DMS153 (cell line): ENCODE measurements at places on chromosomes 2 and 18.

DNA sequence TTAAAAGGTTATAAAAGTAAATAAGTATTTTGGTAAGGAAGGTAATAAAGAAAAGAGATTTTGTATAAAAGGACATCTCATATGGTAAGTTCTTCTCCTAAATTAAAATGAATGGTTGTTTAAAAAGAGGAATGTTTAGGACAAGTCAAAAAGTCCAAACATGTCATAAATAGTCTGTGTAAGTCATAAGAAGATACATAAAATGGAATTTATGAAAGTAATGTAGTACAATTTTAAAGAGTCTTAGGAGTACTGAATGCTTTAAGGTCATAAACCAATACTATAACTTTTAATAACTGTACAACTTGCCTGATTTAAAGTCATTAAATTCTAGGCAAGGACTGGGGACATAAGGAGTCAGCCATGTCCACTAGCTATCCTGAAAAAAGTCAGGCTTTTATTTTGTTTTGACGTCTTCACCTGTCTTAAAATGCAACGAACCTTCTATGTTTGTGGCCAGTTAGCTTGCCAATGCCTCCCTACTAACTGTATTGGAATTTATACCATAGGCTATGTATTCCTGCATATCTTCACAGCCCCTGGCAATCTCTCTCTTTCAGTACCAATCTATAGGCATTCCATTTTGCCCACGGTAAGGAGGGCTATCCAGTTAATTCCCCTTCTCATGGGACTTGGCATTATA lies 312.3 kb upstream of the LRRTM4 start:
- no peak for DNase-seq

DNA sequence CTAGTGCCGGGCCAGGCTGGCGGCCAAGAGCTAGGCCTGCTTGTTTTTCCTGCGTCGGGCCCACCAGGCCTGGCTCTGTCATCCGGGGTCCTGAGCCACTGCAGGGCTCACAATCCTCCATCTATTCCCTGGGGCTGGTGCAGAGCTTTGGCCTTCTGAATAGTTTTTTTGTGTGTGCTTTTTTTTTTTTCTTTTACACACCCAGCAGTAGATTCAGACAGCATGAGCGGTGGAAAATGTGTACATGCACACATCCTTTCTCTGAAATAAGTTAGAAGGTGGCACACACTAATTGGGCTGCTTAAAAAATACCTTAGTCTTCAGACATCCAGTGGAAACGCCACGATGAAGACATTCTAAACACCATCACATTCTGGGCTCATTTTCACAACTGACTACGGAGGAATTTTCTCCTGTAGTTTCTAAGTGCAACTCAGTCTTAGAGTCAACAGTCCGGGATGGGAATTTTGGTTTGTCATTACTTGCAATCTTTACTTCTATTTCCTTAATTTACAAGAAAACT lies 6.1 kb downstream of the ZFP36L2 start:
- no peak for DNase-seq

GRCh38 chr2:230650585-230651137 lies 62.0 kb upstream of the CAB39 start:
- no peak for DNase-seq

DNA sequence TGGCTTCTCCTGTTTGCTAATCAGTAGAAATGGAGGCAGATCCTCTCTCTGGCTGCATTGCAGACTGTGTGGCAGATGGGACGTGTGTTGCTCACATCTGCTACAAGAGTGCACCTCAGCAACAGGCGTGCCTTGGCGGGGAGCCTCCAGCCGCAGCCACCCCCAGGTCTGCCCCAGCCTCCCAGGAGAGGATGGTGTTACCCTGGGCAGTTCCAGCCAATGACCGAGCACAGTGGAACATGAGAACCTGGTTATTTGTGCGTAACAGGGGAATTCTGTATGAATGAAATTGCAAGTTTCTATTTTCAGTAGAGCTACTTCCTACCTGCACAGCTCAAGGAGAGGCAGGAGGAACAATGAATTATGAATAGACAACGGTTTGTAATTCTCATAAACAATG lies 130.6 kb upstream of the CBLN2 start:
- no peak for DNase-seq

DNA sequence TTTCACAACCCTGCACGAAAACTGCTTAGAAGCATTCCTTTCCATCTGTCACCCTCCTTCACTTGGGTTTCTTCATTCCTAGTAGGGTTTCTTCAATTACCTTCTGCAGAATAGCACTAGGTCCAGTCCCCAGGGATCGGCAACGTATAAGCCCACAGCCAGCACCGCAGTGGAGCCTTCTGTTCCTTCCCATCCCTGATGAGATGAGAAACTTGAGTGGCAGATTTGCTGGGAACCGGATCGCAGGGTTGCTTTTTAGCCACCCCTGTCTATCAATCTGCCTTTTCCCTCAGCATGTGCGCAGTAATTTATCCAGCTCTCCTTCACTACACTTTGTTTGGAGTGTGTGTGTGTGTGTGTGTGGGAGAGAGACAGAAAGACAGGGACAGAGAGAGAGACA lies 94.2 kb downstream of the CD8B2 start:
- no peak for DNase-seq

GRCh38 chr2:62939735-62940491 lies 110.7 kb upstream of the OTX1 start:
- DNase-seq: no peak

DNA sequence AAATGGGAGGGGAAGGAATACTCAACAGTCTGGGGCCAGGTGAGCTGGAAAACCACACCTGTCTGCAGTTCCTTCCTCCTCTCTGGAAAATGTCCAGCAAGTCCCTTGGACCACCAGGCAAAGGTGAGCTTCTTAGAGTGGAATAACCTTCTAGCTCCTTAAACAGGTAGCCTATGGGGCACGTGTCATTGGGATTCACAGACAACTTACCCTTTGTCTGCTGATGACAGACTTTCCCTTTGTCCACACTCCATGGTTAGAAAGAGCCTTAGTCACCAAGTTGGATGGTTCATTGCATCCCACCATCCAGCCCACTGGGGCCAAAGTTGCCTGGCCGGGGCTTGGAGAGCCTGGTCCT lies 98.0 kb upstream of the ITGA6 start:
- DNase-seq: no peak

GRCh38 chr2:19171409-19171808 lies 187.0 kb downstream of the OSR1 start:
- no peak for DNase-seq

DNA sequence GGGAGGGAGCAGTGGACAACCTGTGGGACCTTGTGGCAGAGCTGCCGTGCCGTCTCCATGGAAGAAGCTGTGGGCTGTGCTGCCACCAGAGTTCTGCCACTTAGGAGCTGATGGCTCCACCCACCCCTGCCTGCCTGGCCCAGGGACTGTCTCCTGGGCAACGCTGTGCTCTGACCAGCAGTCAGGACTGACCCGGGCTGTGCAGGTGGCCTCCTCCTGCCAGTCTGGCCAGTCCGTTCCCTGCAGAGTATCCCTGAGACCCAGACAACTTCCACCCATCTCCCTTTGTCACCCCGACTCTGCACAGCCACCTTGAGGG lies 12.8 kb downstream of the ASIC4 start:
- DNase-seq: no peak

- peak; percentile 29 for DNase-seq
These were observed 13.4 kb upstream of the CELF4 start for GRCh38 chr18:37578886-37579513.

DNA sequence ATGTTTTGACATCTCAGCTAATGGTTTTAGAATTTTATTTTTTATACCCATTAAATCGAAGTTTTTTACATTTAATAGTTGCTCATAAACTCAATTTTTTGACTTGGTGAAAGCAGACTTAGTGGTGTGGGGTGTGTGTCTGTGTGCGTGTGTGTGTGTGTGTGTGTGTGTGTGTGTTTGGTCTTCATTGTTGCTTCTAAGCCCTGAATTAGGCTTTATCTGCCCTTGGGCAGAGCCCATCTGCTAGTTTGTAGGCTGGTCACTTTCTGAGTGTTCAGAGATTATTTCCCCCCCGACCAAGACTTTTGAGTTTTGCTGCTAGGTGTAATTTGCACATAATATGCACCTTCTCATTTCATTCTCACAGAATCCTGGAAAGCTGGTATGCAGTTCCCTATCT lies 14.3 kb downstream of the PAX3 start:
- DNase-seq: no peak

DNA sequence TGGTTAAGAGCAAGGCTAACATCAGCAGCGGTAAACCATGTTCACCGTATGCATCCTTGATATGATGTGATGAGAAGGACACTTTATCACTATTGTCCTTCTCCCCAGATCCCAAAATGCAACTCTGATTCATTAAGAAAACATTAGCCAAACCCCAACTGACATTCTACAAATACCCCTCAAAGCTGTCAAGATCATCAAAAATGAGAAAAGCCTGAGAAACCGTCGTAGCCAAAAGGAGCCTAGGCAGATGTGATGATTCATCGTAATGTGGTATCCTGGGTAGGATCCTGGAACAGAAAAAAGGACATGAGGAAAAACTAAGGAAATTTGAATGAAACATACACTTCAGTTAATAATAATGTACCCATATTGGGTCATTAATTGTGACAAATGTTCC lies 67.3 kb upstream of the ST6GAL2 start:
- DNase-seq: no peak

DNA sequence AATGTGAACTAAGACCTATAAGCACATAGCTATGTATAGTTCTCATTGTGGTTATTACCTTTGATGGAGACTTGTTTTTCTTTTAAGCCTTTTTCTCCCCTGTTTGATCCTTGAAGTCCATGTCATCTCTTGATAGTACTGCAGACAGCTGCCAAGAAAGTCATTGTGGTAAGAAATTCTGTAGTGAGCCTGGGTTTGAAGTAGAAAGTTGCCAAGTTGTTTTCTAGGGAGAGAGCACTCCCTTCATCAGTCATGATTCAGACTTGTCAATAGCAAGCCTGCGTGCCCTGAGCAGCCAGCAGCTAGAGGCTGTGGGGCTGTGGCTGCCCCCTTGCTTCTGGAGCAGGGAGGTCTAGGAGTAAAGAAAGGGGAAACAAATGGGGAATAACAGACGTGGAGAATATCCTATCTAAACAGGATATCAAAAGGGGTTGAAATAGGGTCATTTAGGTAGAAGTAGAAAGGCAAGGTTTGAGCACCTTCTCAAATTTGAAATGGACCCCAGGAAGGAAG lies 8.4 kb downstream of the SP5 start:
- DNase-seq: no peak

- DNase-seq: no peak
These were observed 307.1 kb downstream of the OSR1 start for GRCh38 chr2:19051203-19051831.

DNA sequence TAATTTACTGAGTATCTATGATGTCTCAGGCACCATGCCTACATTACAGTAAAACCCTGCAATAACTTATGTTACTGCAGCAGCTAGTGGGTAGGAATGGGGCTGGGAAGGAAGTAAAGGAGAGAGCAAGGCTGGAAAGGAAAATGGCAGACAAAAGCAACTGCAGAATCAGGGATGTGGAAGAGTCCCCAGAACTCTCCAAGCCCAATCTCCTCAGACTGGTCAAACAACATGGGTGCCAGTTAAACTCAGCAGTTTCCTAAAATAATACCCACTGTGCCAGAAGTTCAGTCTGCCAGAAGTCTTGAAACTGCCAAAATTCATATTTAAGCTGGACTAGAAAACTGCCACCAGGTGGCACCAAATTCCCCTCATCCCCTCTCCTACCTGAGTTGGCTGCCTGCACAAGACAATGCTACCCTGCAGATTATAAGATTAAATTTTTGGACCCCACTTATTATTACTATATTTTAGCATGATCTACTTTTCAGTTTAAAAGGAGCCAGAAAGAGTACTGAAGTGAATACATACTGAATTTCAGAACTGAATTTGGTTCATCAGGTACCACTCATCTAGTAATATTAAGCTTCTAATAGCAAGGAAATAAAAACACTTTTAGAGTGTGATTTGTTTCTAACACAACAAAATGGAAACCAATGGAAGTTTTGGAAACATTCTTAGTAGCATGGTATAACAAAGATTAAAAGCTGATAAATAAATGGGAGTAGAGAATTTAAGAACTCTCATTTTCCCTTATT lies 86.8 kb upstream of the DNER start:
- DNase-seq: no peak

- no peak for DNase-seq
These were observed 8.1 kb downstream of the LBH start for GRCh38 chr2:30239308-30239985.

DNA sequence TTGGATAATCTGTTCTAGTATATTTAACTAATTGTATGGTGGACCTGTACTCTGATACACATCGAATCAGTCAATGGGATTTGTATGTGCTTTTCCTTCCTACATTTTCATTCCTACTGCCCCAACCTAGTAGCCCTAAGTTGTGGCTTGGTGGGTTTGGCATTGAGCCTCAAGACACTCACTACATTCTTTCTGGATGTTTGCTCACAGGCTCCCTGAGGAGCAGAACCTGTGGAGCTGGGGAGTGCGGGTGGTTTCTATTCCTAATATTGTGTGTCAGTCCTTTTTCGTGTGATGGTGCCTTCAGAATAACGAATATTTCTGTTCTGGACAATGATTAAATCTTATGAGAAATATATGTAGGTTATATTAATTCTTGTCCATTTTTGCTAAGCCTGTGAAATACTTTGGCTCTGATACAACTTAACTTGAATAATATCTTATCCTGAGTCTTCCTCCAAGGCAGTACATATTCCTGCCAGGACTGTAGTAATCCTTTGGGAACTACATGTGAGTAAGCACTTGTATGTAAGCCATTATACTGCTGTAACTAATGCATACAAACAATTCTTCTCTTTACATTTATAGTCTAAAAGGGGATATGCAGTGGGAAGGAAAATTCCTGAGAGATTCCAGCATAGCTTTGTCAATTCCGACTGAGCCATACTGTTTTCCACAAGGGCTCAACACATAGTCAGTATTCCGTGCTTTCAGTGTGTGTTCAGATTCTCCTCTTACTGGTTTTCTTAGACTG lies 150.6 kb downstream of the AGPS start:
- no peak for DNase-seq

GRCh38 chr18:21548647-21549046 lies 51.9 kb downstream of the ESCO1 start:
- no peak for DNase-seq

DNA sequence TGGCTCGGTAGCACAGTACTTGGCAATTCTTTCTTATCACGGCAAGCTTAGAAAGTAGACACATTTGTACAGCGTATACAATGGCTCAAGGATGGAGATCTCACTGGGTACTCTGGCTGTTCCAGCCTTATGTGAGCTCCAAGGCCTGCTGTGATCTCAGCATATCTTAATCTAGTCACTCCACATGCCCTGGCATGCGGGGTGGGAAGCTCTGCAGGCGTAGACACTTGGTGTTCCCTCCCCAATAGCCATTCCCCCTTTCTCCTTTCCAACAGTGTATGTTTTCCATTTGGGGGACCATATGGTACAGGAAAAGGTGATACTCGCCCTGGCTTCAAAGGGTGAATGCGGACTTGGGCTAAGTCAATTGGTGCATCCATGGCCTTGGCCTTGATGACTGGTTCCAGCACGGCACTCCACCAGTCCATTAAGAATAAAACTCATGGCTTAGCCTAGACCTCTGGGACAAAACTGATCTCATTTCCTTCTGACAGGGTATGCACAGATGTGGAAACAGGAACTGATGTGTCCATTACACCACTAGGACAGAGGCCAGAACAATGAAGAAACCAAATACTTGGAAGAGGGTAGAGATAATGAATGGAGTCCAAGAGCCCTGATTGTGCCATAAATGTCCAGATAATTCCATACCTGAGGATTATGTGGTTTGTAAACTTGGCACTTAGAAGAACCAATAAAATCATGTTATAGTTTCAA lies 28.4 kb downstream of the TGIF1 start:
- no peak for DNase-seq
